ENCODE measurements at places on chromosomes 3 and 15. TPM values are rescaled to one million over a fixed set of nuclear protein-coding genes. Genes with fewer than 3 reads are reported as not detected.

DNA sequence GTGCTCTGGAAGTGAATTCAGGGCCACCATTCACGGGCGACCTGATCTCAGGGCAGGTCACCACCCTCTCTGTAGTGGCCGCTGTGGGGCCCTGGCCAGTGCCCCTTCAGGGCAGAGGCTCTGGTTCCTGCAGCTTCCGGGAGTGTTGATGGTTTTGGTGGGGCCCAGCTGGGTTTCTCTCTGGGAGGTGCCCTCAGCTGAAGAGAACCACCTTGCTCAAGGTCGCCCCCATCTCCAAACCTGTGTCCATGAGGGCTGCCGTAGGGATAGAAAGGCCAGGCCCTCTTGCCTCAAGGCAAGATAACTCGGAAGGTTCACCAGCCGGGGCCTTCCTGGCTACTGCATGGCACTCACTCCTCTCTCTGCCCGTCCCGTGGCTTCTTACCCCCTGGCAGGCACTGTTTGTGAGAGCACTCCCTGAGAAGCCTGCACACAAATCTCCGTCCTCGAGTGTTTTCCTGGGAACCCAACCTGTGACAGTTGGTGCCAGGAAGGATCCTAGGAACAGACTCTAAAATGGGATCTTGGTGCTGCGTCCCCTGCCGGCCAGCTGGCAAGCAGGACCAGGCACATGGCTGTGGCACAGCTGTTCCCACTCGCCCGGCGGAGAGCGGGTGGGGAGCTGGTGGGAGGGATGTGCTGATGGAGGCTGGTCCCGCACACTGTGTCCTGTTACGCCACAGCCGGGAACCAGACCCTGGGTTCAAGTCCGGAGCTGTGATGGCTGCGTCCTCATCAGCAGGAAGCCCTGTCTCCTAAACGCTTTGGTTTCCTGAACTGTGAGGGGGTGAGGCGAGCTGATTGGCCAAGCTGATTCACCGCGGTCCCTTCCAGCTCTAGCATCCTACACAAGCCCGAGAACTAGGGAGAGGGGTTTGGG is 23.2 kb upstream of the PIGZ start:
- no peak for DNase-seq

Gene CHRNA7
- polyA plus RNA-seq = 13.1 TPM

Gene GOLGA6D
- 0.11 TPM for polyA plus RNA-seq

- DNase-seq = no peak
Observed at GRCh38 chr3:12117473-12117872, 41.2 kb downstream of the TIMP4 start.

DNA sequence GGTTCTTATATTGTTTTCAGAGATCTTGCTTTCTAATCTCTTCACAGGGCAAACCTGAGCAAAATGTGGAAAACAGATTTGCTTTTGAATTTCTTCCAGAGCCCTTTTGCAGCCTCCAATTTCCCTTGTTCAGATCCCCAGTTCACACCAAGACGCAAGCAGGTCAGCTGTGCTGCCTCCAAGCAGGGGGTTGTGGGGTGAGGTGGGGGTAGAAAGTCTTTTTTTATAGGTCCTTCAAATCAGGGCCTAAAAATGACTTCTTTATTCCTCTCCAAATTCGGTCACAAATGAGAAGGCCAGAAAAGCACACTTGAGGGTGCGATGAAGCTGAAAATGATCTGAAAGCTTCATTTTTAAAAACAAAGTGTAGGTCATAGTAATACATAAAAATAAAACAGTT is 26.3 kb upstream of the AVEN start:
- no peak for DNase-seq

Gene ZSCAN2
- 29.2 TPM for polyA plus RNA-seq

DNA sequence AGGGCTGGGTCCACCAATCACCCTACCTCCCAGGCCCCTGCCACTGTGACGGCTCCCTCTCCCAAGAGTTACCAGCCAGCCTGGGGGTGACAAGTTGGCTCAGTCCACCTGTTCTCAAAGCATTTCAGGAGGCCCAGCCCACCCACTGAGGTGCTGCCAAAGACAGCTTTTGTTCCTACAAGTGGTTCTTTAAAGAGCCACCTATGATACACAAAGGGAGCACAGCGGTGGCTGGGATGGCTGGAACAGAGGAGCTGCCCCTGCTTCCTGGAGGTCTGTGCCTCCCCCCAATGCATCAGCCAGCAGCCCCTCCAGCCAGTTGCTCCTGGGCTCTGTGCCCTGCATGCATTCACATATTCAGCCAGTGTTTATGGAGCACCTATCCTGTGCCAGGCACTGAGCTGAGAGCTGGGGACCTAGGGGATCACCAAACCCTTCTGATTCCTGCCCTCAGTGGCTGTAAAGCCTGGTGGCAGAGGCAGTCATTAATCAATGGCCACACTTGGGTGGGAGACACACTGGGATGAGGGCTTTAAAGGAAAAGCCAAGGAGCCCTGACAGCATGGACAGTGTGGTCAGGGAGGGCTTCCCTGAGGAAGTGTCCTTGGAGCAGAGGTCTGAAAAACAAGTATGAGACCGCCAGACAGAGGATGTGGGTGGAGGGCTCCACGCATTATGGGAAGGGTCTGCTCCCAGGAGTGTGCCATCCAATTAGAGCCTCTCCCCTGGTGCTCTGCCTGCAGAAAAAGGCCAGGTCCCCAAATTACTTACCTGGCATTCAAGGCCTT is 107.1 kb upstream of the LINGO1 start:
- DNase-seq = no peak

Gene RPP25
- 2.5 TPM for polyA plus RNA-seq

DNA sequence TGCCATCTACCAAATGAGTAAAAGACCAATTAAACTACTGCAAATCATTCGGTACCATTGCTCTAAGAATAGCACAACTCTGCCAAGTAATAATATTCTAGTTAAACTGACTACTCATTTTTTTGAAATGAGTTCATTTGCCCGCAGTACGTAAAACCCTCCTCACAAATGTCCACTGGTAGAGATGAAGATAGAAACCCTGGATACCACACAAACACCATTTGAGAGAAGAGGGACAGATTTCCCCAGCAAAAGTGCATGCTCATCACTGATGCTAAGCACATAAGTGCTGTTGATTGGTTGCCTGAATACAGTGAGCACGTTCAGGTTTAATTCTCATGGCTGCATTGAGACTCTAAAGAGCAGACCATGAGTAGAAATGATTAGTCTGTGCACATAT is 34.6 kb upstream of the SEMA6D start:
- no peak for DNase-seq

Gene DNAH12
- 0.88 TPM for polyA plus RNA-seq

DNA sequence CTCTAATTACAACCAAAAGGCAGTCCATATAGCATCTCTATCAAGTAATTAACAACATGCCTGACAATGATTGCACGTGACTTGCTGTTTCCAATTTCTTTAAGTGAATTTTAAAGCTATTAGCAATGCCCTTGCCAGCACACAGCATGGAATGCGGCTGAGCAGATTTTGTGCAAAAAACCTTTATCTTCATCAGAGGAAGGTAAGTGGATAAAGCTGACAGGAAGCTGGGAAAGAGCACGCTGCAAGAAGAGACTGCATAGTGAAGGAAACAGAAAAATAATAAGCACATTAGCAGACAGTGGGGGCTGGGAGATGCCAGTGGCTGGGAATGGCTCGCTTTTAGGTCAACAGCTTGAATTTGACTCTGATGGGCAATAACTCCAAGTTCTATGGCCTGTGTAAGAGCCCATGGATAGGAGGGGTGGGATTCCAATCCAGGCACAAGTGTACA is 138.8 kb downstream of the PDZRN3 start:
- DNase-seq = no peak

Gene TGM5
- not detected for polyA plus RNA-seq

Gene ANKUB1
- not detected for polyA plus RNA-seq

Gene ECE2
- polyA plus RNA-seq = 0.10 TPM

GRCh38 chr3:102206511-102207031 is 228.2 kb upstream of the ZPLD1 start:
- DNase-seq = no peak

DNA sequence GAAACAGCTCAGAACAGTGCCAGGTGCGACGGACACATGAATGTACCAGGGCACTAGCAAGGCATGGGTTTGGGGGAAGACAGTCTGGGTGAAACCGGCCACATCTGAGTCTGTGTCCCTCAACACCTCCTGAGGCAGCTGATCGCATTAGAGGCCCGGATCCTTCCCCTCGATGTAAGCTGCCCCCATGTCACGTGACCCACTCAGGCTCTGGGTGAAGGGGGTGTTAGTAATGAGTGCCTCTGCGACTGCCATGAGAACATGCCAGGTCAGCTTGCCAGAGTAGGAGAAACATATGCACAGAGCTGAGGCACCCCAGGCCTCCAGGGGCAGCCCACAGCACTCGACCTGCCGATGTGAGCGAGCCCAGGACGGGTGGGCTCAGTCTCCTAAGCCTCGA is 29.7 kb downstream of the PRR23E start:
- DNase-seq = no peak

- no peak for DNase-seq
Observed at GRCh38 chr3:22045882-22046281, 294.9 kb upstream of the ZNF385D start.

Gene C3orf22
- 0.11 TPM for polyA plus RNA-seq

Gene CRYGS
- 5.6 TPM for polyA plus RNA-seq

DNA sequence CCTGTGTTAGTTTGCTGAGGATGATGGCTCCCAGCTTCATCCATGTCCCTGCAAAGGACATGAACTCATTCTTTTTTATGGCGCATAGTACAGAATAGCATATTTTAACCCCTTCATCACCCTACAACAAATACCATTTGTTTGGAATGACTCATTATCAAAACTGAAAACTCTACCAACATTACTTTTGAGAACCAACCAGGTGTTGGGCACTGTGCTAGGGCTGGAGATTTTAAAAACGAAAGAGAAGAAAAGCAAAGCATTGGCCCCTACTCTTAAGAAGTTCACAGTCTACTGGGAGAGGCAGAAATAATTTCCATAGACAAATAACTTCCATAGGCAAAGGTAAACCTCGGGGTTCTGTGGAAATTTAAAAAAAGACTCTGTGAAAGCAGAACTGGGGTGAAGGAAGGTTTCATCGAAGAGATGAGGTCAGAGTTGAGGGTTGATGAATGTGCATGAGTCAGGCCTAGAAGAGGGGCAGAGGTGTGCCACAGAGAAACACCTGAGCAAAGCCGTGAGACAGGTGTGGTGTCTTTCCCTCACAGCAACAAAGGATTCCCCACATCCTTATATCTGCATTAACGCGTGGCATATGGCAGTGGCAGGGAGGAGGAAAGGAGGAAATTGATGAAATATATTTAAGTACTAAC is 51.0 kb downstream of the MCF2L2 start:
- no peak for DNase-seq

Gene WDR93
- polyA plus RNA-seq = 2.3 TPM

GRCh38 chr15:67765701-67766100 is 59.6 kb upstream of the SKOR1 start:
- no peak for DNase-seq

GRCh38 chr3:61606196-61606595 is 44.8 kb downstream of the PTPRG start:
- DNase-seq = no peak

DNA sequence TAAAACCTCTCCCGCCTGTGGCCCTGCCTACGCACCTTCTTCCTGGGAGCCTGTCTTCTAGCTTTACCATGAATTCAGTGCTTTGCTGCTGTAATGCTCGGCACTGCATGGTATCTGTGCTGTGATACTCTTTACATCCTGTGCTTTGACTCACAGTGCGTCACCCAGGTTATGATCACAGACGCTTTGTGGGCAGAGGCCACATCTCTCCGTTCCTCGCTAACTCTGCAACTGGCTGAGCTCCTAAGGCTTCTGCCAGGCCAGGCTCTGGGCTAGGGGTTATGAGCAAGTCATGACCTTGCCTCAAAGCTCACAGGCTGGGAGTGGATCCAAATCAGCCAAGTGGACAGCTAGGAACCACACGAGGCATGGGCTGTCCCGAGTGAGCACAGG is 23.2 kb downstream of the SPTBN5 start:
- DNase-seq = no peak
